ENCODE measurements at places on chromosomes 2 and 18. TPM values are rescaled to one million over a fixed set of nuclear protein-coding genes. Genes with fewer than 3 reads are reported as not detected.

DNA sequence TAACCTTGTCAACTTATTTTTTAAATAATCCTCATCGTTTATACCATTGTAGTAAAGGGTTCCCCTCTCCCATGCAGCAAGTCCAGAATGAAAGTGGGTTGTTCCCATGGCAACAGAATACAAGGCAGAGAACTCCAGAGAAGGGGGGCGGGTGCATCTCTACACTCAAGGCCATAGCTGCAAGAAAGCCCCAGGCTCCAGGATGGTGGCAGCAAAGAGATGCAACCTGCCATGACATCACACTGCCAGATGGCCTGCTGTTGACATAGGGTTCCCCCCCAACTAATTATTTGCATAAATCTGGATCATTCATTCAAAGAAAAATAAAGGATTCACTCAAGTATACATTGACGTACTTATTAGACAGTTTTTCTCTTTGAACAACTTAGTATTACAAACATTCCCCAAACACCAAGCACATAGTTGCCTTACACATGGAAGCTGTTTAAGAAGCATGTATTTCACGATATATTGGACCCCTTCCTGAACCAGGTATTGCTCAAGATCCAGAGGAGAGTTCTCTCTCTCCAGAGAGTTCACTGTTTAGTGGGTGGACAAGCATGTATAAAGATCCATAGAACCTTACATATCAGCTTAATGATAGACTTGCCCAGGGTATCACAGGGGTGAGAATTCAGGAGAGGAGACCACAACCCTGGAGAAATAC, 87.4 kb upstream of the KLF7 start:
- DNase-seq = no peak

DNA sequence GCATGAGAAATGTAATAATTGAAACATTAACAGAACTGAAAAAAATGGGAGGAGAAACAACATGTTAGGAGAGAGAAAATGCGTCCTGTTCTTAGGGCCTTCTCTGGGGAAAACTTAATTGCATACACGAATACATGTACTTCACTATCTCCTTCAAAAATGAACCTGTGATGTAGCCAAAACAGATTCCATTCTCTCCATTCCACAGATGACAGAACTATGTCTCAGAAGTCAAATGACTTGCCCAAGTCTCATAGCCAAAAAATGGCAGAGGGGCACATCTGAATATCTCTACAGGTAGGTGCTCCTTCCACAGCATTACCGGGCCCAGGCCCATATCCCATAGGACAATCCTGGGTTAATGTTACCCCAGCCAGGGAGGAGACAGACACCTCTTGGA, 3.9 kb upstream of the DCTN1 start:
- no peak for DNase-seq

- DNase-seq = no peak
Observed at GRCh38 chr2:238854699-238855229, 6.9 kb downstream of the TWIST2 start.

GKN1 gene
- polyA plus RNA-seq = not detected

GRCh38 chr2:225569995-225570394, 170.5 kb downstream of the NYAP2 start:
- DNase-seq = no peak

LYG1 gene
- polyA plus RNA-seq = 2.0 TPM

- DNase-seq = no peak
Observed at GRCh38 chr2:201366146-201366545, 9.0 kb upstream of the FLACC1 start.
